SJSA1 (cell line): ENCODE measurements at places on chromosomes 1 and 21. TPM values are rescaled to one million over a fixed set of nuclear protein-coding genes. Genes with fewer than 3 reads are reported as not detected.

DNA sequence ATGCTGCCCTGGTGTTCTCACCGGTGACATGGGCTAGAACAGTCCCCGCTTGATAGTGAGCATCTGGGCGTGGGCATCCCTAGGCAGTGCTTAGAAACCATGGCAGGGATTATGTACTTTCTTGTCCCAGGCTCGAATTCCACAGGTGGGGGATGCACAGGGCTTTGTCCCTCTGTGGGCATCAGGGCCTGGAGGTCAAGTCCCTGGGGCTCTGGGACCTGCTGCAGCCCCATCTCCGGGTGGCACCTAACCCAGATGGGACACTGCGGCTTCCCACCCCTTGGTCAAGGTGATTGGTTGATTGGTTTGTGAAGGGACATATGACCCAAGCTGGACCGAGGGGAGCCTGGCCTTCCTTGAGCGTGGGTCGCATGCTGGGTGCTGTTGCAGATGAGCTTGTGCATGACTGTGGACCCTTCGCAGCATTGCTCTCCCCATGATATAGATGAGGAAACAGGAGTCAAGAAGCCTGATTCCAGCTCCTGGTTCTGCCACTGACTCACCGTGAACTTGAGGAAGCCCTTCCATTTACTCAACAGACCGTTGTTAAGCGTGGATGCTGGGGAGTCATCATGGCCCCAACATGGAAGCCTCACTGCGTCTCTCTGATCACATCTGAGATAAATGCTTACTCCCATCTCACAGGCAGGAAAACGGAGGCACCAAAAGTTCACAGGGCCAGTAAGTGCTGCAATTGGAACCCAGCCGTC is 64.0 kb upstream of the RUNX3 start:
- H3K27ac ChIP-seq: no peak overlapping the region
- DNase-seq: no peak
- no peaks in the 10 kb centered on the region for H3K4me1 ChIP-seq
- no peak overlapping the region for H3K4me3 ChIP-seq
- no peaks in the 10 kb centered on the region for H3K27me3 ChIP-seq
- H3K36me3 ChIP-seq: no peaks in the 10 kb centered on the region

- H3K27me3 ChIP-seq: no peaks in the 10 kb centered on the region
- H3K4me3 ChIP-seq: no peak overlapping the region
- no peak overlapping the region for H3K27ac ChIP-seq
- H3K36me3 ChIP-seq: no peaks in the 10 kb centered on the region
- no peak for DNase-seq
Observed at GRCh38 chr1:115458426-115459114, 120.5 kb upstream of the NGF start.

The TAS1R1 gene
- total RNA-seq: not detected in 2 replicates

The C1orf141 gene
- total RNA-seq: not detected in 2 replicates

The C1orf115 gene
- total RNA-seq: 2.5 and 3.6 TPM in 2 replicates

GRCh38 chr1:242011894-242012660 is 13.2 kb upstream of the MAP1LC3C start:
- H3K27ac ChIP-seq: no peak overlapping the region
- H3K4me3 ChIP-seq: no peak overlapping the region
- H3K27me3 ChIP-seq: no peaks in the 10 kb centered on the region
- H3K36me3 ChIP-seq: no peaks in the 10 kb centered on the region
- DNase-seq: no peak

DNA sequence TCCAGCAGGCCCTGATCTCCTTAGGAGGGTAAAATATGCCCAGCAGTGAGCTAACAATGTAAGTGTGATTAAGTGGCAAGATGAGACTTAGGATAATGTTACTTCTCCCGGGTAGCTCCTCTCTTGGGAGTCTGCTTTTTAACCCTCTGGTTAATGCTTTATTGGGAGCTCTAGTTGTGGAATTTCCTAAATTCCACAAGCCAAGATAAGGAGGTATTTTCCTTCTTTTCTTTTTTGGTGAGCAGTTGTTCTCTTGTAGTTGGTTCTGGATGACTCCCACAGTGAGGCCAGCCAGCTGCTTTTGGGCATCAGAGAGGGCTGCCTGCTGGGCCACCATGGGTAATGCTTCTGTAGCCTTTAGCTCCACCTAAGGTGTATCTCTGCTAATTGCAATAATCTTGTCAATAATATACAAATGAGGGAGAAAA is 19.3 kb downstream of the C1orf52 start:
- no peak for DNase-seq
- H3K27me3 ChIP-seq: no peaks in the 10 kb centered on the region
- H3K27ac ChIP-seq: no peak overlapping the region
- no peaks in the 10 kb centered on the region for H3K36me3 ChIP-seq
- H3K4me3 ChIP-seq: no peak overlapping the region

The SPRR1B gene
- not detected in 2 replicates for total RNA-seq

The LCE1D gene
- total RNA-seq: not detected in 2 replicates

DNA sequence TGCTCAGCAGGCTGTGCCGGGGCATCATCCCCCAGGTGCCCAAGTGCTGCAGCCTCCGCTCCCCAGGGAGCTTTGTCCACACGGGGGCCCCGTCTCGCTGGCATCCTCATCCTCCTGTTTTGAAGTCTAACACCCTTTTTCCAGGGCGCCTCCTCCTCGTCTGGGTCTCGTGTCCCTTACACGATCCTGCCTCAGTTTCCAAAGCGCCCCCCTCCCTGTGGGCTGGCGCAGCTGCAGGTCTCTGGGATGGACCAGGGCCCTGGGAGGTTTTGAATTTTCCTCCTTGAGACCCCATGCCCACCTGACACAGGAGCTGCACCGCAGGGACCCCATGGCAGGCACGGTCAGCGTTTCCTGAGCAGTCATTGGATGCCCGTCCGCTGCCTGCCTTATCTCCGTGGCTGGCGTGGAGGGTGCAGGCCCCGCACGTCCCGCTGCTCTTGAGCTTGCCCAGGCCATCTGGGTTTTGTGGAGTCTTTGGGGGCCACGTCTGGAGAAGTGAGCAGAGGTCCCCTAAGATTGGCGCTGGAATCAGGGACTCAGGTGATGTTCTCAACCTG is 37.4 kb upstream of the DIP2A start:
- peaks cover 91% of the 10 kb centered on the region for H3K36me3 ChIP-seq
- no peak for DNase-seq
- H3K4me1 ChIP-seq: no peaks in the 10 kb centered on the region
- no peak overlapping the region for H3K4me3 ChIP-seq

GRCh38 chr1:241229216-241229615 is 127.8 kb downstream of the RGS7 start:
- DNase-seq: no peak
- no peak overlapping the region for H3K27ac ChIP-seq
- H3K4me3 ChIP-seq: no peak overlapping the region
- no peaks in the 10 kb centered on the region for H3K4me1 ChIP-seq
- H3K36me3 ChIP-seq: no peaks in the 10 kb centered on the region

GRCh38 chr1:41391834-41392527 is 30.7 kb downstream of the FOXO6 start:
- no peaks in the 10 kb centered on the region for H3K36me3 ChIP-seq
- H3K4me1 ChIP-seq: no peaks in the 10 kb centered on the region
- DNase-seq: no peak
- no peak overlapping the region for H3K4me3 ChIP-seq
- peaks cover 4% of the 10 kb centered on the region for H3K27me3 ChIP-seq

The PTPRU gene
- total RNA-seq: 12.1 and 16.8 TPM in 2 replicates

The KCNN3 gene
- total RNA-seq: not detected in 2 replicates
